ENCODE measurements at places on chromosomes 6 and 20.

DNA sequence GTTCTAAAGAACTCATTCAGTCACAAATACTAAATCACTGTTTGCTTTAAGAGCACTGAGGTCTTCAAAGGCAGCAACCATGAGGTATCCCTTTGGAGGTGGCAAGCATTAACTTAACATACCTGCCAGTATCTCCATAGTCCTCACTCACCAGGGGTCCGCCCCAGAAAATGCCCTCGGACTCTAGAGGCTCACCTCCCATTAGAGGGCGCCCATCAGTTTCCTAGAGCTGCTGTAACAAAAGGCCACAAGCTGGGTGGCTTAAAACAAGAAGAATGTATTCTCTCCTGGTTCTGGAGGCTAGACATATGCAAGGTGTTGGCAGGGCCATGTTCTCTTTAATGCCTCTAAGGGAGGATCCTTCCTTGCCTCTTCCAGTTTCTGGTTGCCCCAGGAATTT lies 12.0 kb upstream of the RNGTT start:
- no peak for DNase-seq

GRCh38 chr6:36120539-36120938 lies 9.8 kb upstream of the MAPK13 start:
- peak; percentile 59 for DNase-seq

- no peak for DNase-seq
Measured at GRCh38 chr20:58162986-58163385, 65.5 kb downstream of the ANKRD60 start.

- no peak for DNase-seq
Measured at GRCh38 chr6:49801525-49801924, 14.4 kb upstream of the PGK2 start.

DNA sequence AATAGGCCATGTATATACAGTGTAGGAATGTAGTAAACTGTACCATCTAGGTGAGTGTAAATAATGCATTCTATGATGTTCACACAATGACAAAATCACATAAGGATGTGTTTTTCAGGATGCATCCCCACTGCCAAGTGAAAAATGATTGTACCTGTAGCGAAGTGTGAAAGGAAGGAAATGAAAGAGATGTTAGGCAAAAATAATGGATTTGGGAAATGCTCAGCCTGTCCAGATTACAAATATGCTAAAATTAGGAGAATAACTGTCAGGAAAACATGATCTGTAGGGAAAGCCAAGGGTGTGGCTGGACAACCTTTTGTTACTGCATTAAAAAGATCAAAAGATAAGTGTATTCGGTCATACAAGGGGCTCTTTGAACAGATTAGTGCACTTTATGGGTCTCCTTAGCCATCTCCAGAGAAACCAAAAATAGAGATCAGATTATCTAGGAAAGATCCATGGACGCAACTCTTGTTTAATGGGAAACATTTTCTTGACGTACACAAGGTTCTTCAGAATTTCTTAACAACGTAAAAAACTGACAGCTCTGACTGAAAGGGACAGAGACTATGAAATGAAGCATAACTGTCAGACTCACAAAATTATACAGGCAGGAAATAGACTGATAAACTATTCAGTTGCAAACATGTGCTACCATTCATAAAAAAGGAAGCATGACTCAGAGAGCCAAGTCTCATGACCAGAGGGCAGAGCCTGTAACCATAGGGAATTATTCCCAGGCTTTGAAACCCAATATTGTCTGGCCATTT lies 253.6 kb upstream of the RAB32 start:
- DNase-seq = no peak

DNA sequence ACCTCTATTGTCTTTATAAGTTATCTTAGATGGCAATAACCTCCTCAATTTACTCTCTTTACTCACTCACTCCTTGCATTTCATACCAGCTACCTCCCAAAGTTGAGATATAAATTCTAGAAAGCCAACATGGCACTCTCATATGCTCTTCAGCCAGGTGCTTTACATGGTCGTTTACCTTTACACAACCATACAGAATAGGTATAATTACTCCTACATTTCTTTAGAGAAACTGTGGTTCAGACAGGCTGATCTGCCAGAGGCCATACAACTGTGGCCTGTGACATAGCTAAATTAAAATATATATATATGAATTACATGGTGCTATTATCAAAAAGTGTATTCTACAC lies 45.7 kb downstream of the HBS1L start:
- no peak for DNase-seq

DNA sequence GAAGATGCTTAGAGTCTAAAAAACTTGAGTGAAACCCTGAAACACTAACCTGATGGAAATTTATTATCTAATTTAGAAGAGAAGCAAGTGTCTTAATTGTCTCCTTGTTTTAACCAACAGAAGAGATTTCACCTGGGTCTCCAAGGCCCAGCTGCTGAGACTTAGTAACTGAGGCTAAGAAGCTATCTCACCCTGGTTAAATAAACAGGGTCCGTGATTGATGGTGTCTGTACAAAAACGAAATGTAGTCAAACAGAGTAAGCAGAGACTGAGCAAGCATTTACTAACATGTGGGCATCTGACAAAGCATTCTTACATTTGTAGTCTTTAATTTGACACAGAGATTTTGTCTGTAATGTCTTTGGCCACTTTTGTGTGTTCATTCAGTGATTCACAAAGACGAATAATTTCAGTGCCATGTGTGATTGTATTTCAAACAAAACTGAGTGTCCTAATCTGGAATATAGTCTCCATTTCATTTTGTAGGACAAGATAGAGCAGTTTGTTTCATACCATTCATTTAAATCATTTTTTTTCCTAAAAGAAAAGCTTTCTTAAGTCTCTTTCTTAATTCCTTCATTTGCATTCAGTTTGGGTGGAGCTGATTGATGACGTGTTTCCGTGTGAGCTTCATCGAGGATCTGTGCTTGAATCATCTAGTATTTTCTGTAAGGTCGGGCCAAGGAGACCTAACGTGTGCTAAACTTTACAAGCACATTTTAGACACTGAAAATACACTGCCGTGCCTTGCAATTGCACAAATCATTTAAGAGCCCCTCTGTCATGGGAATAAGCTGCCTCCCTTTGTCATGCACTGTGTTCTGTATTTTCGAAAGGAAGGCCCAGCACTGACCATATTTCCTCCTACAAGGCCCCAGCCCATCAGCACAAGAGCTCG lies 170.6 kb upstream of the QKI start:
- no peak for DNase-seq

GRCh38 chr6:37845930-37846329 lies 26.4 kb downstream of the ZFAND3 start:
- DNase-seq = no peak

Data from activated CD4-positive, CD25-positive, alpha-beta regulatory T cell (primary cell).